ENCODE measurements at places on chromosomes 4 and X.

DNA sequence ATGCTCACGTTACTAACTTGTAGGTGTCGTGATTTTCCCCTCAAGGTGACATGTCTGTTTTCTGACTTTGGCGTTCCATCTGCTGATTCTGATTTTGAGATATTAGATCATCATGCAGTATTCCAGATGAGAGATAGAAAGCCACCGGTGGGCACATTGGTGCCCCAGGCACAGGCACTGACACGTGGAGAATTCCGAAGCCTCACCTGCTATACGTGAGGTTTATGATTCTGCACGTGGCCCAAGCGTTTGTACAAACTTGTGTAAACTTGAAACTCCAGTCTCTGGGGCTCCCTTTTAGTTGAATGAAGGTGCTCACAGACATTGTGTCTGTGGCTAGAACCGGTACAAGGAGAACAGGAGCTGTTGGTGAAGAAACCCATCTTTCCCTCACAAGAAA, 81.1 kb downstream of the TENM3 start:
- DNase-seq = no peak

DNA sequence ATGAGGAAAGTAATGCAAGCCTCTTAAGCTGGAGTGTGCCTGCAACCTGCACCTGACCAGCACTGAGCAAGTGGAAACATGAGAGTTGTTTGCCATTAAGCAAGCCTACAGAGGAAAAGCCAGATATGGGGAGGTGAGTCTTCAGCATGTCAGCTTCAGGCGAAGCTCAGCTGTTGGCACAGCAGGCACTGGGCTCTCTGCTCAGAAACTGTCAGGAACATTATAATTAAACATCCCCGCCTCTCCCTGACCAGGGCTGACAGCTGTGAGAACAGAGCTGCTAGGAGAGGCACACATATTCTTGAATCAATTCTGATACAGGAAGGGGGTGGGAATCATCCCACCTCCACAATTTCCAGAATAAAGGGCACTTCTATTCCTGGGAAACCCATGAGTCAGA, 19.0 kb upstream of the DCX start:
- DNase-seq = peak; percentile 3

DNA sequence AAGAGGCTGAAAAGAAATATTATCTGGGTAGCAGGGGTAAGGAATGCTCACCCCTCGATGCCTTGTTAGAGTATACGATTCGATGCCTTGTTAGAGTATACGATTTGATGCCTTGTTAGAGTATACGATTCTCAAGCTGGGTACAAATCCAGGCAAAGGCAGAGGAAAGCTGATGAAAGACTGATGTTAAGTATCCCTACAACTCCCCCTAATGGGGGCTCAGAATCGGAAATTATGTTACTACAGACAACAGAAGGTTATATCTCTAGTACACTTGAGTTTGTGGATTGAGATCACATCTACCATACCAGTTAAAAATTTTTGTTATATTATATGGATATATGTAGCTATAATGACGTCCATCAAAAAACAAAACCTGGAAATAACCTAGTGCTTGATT, 4.8 kb downstream of the LRRC66 start:
- DNase-seq = no peak

DNA sequence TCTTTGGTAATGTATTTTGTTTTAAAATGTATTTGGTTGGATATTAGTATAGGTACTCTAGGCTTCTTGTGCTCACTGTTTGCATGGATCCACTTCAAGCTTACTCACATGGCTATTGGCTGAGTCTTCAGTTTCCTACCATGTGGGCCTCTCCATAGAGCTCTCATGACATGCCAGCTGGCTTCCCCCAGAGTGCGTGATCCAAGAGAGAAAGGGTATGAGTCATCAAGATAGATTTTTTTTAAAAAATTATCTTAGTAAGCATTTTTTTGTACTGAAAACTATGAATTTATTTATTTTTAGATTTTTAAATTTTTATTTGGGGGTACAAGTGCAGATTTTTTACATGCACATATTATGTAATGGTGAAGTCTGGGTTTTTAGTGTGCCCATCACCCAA, 219.1 kb upstream of the AMOT start:
- no peak for DNase-seq

DNA sequence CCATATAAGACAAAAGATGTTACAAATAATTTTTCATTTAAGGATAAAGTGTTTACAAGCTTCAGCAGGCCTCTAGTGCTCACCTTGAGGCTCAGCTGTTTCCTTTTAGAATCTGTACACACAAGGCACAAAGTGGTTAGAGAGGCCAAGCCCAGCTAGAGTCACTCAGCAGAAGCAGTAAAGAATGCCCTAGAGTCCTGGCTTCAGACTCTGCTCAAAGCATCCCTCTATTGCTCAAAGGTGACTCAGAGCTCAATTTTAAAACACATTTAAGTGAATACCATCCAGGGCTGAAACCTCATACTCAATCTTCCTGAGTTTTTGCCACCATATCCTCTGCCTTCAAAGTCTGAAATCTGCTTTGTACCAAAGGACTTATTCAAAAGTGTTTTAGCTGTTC, 22.6 kb upstream of the PHF8 start:
- DNase-seq = no peak

DNA sequence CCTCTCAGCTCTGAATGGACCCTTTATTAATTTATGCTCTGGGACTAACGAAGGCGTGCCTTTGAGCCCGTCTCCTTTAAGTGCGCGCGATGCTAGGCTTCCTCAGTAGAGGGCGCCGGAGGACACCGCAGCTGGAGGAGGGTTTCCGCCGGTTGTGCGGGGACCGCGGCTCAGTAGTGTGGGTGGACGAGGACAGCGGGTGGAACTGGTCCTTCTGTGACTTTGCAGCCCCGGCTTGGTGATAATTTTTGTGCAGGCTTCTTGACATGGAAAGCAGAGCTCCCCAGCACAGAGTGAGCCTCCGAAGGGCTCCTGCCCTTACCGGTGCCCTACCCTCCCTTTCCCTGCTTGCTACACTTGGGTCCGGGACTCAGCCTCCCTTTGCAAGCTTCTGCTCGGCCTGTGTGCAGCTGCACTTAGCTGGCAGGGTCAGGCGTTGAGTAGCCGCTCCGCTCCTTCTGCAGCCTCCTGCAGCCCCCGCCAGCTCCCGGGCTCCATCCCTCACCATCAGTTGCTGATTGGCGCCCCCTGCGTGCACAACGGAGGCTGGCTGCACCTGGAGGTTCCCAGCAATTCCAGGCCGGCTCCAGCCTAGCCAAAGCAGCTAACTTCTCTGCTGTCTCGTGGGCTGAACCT, 26.8 kb upstream of the BOD1L1 start:
- DNase-seq = peak; percentile 43

GRCh38 chr4:3364199-3364598, 71.4 kb downstream of the RGS12 start:
- DNase-seq = no peak
